ENCODE measurements at places on chromosomes 6 and 20.

- ATAC-seq, result peak; percentile 85
These were observed 10.5 kb upstream of the ZNF343 start for GRCh38 chr20:2519115-2519809.

- ATAC-seq, result peak; percentile 96
These were observed 24.7 kb upstream of the PYGB start for GRCh38 chr20:25223179-25223661.

DNA sequence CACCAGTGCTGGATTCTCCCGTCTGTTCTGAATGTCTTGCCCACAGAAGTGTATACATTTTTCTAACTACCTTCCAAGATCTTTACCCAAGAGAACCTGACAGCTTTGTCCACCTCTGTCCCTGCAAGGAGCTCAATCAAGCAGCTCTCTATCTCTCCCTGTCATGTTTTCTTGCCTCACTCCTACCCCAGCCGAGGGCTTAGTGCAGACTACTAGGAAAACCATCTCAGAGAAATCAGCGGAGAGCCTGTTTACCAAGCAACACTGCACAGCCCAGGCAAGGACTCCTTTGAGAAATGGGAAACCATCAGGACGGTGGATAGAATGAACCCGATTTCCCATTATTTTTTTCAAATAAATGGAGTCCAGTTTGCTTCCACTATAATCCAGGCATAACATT is 250.7 kb upstream of the JARID2 start:
- ATAC-seq, result no peak

- peak; percentile 26 for ATAC-seq
These were observed 55.7 kb downstream of the SH3BGRL2 start for GRCh38 chr6:79686707-79687309.

DNA sequence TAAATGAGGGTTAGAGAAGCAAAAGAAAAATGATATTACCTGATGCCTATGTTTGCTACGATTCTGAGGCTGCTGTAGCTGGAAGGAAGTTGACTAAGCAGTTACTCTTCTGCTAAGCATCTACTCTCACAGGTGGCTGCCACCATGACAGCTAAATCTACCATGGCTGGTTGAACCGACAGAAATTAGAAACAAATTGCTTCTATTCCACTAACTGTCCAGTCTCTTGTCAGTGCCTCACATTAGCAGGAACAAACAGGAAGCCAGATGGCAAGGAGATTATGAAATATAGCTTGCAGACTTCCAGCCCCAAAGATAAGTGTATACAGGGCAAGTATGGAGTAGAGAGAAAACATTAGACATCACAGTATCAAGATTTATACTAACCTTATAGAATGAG is 59.4 kb upstream of the TMEM200A start:
- no peak for ATAC-seq

DNA sequence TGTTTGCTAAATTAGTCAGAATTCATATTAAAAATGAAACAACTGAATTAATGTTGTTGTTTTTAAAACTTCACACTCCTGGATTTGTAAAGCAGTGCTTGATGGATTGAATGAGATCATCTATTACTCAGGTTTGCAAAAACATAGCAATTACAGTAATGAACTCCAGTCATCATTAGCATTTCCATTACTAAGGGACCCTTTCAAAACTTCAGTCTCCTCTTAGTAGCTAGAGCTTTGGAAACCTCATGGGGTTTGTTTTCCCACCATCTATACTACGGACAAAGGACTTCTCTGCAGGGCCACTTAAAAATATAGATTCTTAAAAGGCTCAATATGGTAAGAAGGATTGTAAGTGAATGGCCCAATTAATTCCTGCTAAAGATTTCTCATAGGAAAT is 209.9 kb upstream of the PRND start:
- ATAC-seq, result no peak

- ATAC-seq, result no peak
These were observed 8.8 kb downstream of the BTBD3 start for GRCh38 chr20:11926292-11926998.

GRCh38 chr6:34142061-34142998 is 3.6 kb downstream of the GRM4 start:
- ATAC-seq, result no peak

GRCh38 chr20:10657453-10657852 is 16.3 kb downstream of the JAG1 start:
- ATAC-seq, result no peak

- ATAC-seq, result no peak
These were observed 1235.4 kb upstream of the GJE1 start for GRCh38 chr6:140897349-140897748.

Data from motor neuron (in vitro differentiated cells).